ENCODE measurements at places on chromosomes 1 and 21. TPM values are rescaled to one million over a fixed set of nuclear protein-coding genes. Genes with fewer than 3 reads are reported as not detected.

The GUCA2B gene
- not detected for total RNA-seq

The RNU1-1 gene
- total RNA-seq, result under 0.01 TPM

- peaks cover 94% of the 10 kb centered on the region for H3K36me3 ChIP-seq
- peaks cover 48% of the 10 kb centered on the region for H3K4me1 ChIP-seq
- H3K27me3 ChIP-seq, result no peaks in the 10 kb centered on the region
- no peak overlapping the region for H3K27ac ChIP-seq
- no peak overlapping the region for H3K4me3 ChIP-seq
These were observed 9.7 kb downstream of the ZMPSTE24 start for GRCh38 chr1:40267767-40268187.

- no peaks in the 10 kb centered on the region for H3K36me3 ChIP-seq
- no peak for DNase-seq
These were observed 137.5 kb upstream of the TMEM51 start for GRCh38 chr1:15016001-15016400.

- no peak for DNase-seq
- H3K27me3 ChIP-seq, result no peaks in the 10 kb centered on the region
- peak overlapping the region; percentile 31 for H3K27ac ChIP-seq
- H3K36me3 ChIP-seq, result no peaks in the 10 kb centered on the region
- H3K4me3 ChIP-seq, result no peak overlapping the region
These were observed 21.1 kb downstream of the C1orf21 start for GRCh38 chr1:184407816-184408510.

DNA sequence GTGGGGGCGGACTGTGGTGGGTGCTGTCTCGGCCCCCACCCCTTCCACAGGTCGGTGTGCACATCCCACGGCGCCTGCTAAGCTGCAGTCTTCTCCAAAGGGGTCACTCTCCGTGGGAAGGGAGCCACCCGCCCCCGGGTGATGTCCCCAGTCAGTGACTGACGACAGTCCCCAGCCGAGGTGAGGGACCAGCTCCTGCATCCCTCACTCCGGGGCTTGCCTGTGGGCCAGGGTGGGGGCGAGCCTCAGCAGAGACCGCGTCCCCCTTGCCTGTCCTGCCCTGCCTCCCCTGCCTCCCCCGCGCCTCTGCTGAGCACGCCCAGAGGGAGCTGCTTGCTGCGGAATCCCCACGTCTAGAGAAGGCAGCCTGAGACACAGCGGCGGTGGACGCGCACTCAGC lies 35.9 kb upstream of the PDE9A start:
- H3K36me3 ChIP-seq, result no peaks in the 10 kb centered on the region
- no peak for DNase-seq
- H3K27me3 ChIP-seq, result peaks cover 20% of the 10 kb centered on the region
- no peak overlapping the region for H3K27ac ChIP-seq

- peak overlapping the region; percentile 53 for H3K27ac ChIP-seq
- no peaks in the 10 kb centered on the region for H3K4me1 ChIP-seq
- no peak overlapping the region for H3K4me3 ChIP-seq
- no peaks in the 10 kb centered on the region for H3K36me3 ChIP-seq
These were observed 23.7 kb upstream of the SLC45A1 start for GRCh38 chr1:8294170-8294697.

GRCh38 chr1:204477036-204477740 lies 17.4 kb downstream of the PIK3C2B start:
- peak; percentile 50 for DNase-seq
- peaks cover 69% of the 10 kb centered on the region for H3K4me1 ChIP-seq
- H3K27me3 ChIP-seq, result no peaks in the 10 kb centered on the region
- no peak overlapping the region for H3K4me3 ChIP-seq

The ANGPTL7 gene
- total RNA-seq, result not detected

DNA sequence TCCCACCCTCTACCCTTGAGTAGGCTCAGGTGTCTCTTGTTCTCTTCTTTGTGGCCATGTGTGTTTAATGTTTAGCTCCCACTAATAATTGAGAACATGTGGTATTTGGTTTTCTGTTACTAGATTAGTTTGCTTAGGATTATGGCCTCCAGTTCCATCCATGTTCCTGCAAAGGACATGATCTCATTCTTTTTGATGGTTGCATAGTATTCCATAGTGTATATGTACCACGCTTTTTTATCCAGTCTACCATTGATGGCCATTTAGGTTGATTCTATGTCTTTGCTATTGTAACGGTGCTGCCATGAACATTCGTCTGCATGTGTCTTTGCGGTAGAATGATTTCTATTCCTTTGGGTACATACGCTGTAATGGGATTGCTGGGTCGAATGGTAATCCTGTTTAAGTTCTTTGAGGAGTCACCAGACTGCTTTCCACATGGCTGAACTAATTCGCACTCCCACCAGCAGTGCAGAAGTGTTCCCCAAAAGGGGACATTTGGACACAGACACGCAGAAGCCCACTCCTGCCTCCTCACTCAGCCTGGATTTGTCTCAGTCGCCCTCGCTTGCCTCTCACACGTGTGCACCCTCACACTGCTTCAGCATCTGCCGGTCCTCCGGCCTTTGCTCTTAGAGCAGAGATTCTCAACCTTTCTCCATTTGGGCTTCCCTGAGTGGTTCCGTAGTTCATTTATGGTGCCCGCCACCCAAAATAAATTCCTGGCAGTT lies 3.7 kb downstream of the MX2 start:
- DNase-seq, result no peak
- H3K27ac ChIP-seq, result no peak overlapping the region
- no peak overlapping the region for H3K4me3 ChIP-seq
- peaks cover 23% of the 10 kb centered on the region for H3K4me1 ChIP-seq
- H3K36me3 ChIP-seq, result no peaks in the 10 kb centered on the region

DNA sequence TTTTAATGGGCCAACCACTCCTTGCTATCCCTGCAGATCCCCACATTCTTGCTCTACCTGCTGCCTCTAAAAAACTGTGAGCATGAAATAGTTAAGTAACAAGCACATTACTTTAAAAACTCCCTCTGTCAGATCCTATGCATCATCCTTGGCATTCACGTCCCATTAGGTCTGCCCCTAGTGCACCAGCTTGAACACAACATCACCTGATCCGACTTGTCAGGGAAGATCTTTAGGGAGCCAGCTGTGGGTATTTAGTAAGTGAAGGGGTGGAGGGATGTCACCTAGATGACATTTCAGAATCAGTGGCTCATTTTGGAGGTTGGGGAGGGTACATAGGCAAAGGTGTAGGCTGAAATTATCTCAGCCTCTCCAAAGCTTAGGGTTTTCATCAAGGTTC lies 33.5 kb downstream of the RXRG start:
- DNase-seq, result no peak
- no peak overlapping the region for H3K27ac ChIP-seq
- H3K4me3 ChIP-seq, result no peak overlapping the region
- no peaks in the 10 kb centered on the region for H3K4me1 ChIP-seq
- H3K27me3 ChIP-seq, result no peaks in the 10 kb centered on the region

GRCh38 chr1:15526021-15526489 lies 593 bp upstream of the DNAJC16 start:
- H3K27ac ChIP-seq, result peak overlapping the region; percentile 98
- peaks cover 38% of the 10 kb centered on the region for H3K4me1 ChIP-seq
- H3K27me3 ChIP-seq, result no peaks in the 10 kb centered on the region
- H3K36me3 ChIP-seq, result peaks cover 11% of the 10 kb centered on the region
- peak overlapping the region; percentile 83 for H3K4me3 ChIP-seq
- DNase-seq, result no peak

DNA sequence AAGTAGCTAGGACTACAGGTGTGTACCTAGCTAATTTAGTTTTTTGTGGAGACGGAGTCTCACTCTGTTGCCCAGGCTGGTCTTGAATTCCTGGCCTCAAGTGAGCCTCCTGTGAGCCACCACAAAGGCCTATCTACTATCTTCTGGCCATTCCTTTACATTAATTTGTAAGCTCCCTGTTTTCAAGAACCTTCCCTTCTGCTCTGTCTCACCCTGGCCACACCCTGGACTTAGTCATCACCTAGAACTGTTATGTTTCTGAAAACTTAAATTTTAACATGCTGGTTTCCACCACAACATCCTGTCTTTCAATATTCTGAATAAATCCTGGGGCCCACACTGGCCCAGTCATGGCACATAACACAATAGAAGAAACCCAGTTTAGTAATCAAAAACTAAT lies 4.9 kb upstream of the B4GALT3 start:
- peaks cover 46% of the 10 kb centered on the region for H3K4me1 ChIP-seq
- no peaks in the 10 kb centered on the region for H3K27me3 ChIP-seq
- H3K27ac ChIP-seq, result peak overlapping the region; percentile 54
- no peaks in the 10 kb centered on the region for H3K36me3 ChIP-seq

GRCh38 chr1:208292908-208293307 lies 48.7 kb upstream of the PLXNA2 start:
- DNase-seq, result no peak
- no peaks in the 10 kb centered on the region for H3K27me3 ChIP-seq
- H3K4me1 ChIP-seq, result no peaks in the 10 kb centered on the region
- no peak overlapping the region for H3K27ac ChIP-seq
- no peak overlapping the region for H3K4me3 ChIP-seq

DNA sequence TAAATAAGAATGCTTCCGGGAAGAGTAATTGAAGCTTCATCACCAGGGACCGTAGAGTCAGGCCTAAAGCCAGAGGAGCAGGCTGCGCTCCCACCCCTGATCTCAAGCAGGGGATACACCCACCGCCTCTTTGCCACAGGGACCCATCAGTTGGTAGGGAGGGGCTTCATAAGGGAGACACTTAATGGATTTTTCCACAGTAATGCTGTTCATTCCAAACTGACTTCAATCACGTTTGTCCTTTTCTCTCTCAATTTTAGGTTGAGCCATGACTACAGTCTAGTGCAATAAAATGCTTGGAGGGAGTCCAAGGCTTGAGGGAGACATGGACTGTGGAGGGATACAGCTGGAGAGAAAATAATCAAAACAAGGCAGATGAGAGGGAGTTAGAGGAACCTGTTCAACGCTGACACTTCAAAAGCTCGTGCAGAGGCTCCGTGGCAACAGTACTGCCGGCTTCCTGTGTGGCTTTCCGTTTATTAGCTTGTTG lies 111.5 kb downstream of the SEC16B start:
- H3K36me3 ChIP-seq, result no peaks in the 10 kb centered on the region
- peak; percentile 48 for DNase-seq

- H3K27ac ChIP-seq, result peak overlapping the region; percentile 84
- DNase-seq, result no peak
- no peak overlapping the region for H3K4me3 ChIP-seq
These were observed 13.8 kb downstream of the EFHD2 start for GRCh38 chr1:15423355-15424077.

DNA sequence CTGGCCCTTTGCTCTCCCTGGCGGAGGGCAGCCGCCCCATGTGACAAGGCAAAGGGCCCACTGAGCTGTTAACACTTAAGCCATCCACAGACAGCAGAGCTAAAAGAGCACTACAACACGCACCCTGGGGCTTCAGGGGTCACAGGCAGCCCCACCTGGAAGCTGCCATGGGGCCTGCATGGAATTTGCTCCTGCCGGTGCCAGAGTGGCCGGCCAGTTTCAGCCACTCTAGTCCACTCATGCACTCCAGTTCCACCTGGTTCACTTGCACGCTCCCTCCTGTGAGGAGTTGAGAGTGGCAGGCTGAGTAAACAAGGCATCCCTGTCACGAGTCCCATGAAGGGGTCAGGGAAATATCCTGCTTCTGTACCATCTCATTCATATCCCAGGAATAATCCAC lies 55.3 kb downstream of the RIMS3 start:
- no peaks in the 10 kb centered on the region for H3K4me1 ChIP-seq
- no peak for DNase-seq
- H3K4me3 ChIP-seq, result no peak overlapping the region
- no peaks in the 10 kb centered on the region for H3K36me3 ChIP-seq

DNA sequence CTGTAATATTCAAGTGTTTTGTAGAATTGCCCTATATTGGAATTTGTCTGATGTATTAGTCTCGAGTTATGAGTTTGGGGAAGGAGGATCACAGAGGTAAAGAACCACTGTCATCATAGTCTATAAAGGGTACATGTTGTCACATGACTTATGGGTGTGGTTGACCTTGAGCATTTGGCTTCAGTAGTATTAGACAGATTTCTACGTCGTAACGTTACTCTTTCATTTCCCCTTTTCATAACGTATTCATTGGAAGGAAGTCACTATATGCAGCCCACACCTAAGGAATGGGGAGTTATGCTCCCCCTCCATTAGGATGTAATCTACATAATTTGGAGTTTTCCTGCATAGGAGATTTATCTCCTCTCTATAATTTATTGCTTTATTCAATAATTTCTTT lies 110.1 kb upstream of the VAV3 start:
- H3K27ac ChIP-seq, result no peak overlapping the region
- no peaks in the 10 kb centered on the region for H3K4me1 ChIP-seq
- H3K27me3 ChIP-seq, result no peaks in the 10 kb centered on the region
- no peak overlapping the region for H3K4me3 ChIP-seq
- H3K36me3 ChIP-seq, result no peaks in the 10 kb centered on the region

DNA sequence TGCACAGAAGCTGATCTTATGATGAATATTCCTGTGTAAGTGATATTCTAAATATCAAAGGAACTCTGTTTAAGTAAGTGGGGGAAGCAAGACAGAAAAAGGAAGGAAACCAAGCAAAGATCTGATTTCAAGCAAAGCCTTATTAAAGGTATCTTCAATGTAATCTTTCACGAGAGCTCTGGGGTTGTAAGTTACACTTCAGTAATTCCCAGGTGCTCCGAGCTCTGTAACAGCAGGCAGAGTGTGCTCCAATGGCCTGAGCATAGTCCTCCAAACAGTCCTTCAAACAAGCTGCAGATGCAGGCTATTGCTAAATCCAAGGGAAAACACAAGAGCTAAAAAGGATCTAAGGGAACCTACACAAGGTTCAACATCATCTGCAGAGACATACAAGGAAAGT lies 949.7 kb upstream of the TMPRSS15 start:
- H3K27me3 ChIP-seq, result no peaks in the 10 kb centered on the region
- no peaks in the 10 kb centered on the region for H3K36me3 ChIP-seq
- H3K4me3 ChIP-seq, result no peak overlapping the region
- H3K27ac ChIP-seq, result no peak overlapping the region

GRCh38 chr1:116667575-116668105 lies at the start of gene IGSF3:
TSS of gene IGSF3 (minus strand) at chr1:116667733. CDS start at chr1:116666326, 1,407 bp downstream.
- H3K36me3 ChIP-seq, result no peaks in the 10 kb centered on the region
- H3K4me3 ChIP-seq, result peak within 1 kb of the TSS; percentile 89
- peaks cover 17% of the 10 kb centered on the region for H3K4me1 ChIP-seq

DNA sequence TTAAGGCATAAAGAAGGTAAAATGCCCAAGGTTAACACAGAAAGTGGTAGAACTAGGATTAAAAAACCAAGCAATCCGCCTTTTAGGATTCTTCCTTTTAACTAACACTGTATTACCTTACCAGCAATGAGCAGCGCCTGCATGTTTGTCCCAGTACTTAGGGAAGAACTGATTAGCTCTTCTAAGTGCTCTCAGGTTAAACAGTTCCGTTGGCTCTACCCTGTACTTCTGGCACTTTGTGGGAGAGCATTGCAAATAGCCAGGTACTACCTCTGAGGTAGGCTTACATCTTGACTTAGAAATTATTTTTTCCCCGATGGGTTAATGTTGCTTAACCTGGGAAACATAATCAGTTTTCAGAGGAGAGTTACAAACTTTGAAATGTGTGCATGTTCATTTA lies 21.5 kb downstream of the DHX9 start:
- H3K4me3 ChIP-seq, result no peak overlapping the region
- H3K36me3 ChIP-seq, result peaks cover 100% of the 10 kb centered on the region
- no peaks in the 10 kb centered on the region for H3K4me1 ChIP-seq
- no peaks in the 10 kb centered on the region for H3K27me3 ChIP-seq

The TRIM67 gene
- not detected for total RNA-seq

DNA sequence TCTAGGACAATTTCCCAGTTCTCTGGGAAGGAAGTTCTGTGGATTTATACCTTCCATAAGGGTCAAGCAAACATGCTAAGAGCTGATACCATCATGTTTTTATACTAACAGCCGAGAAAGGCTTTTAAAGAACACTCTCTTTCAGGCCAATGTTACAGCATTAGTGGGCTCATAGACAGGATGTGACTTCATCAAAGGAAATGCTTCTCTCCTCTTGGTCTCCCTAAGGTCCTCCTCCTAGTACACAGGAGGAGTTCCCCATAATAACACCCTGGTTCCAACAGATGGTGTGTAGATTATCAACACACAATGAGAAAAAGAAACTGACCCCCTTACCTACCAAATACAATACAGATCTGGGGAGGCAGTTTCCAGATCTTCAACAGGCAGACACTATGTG lies 26.7 kb upstream of the GLIS1 start:
- H3K36me3 ChIP-seq, result peaks cover 26% of the 10 kb centered on the region
- DNase-seq, result no peak
- H3K4me1 ChIP-seq, result no peaks in the 10 kb centered on the region
- H3K27me3 ChIP-seq, result no peaks in the 10 kb centered on the region
